CD4-positive, alpha-beta T cell treated with Interleukin-21 for 1 hour (primary cell): ENCODE measurements at places on chromosomes 16 and 17.

GRCh38 chr16:56999409-57000270 lies 10.3 kb downstream of the NLRC5 start:
- peak; percentile 68 for DNase-seq

GRCh38 chr17:45241328-45242028 lies 19.8 kb downstream of the FMNL1 start:
- DNase-seq: no peak

GRCh38 chr16:35201151-35201550 lies 1741.7 kb downstream of the TP53TG3F start:
- no peak for DNase-seq

DNA sequence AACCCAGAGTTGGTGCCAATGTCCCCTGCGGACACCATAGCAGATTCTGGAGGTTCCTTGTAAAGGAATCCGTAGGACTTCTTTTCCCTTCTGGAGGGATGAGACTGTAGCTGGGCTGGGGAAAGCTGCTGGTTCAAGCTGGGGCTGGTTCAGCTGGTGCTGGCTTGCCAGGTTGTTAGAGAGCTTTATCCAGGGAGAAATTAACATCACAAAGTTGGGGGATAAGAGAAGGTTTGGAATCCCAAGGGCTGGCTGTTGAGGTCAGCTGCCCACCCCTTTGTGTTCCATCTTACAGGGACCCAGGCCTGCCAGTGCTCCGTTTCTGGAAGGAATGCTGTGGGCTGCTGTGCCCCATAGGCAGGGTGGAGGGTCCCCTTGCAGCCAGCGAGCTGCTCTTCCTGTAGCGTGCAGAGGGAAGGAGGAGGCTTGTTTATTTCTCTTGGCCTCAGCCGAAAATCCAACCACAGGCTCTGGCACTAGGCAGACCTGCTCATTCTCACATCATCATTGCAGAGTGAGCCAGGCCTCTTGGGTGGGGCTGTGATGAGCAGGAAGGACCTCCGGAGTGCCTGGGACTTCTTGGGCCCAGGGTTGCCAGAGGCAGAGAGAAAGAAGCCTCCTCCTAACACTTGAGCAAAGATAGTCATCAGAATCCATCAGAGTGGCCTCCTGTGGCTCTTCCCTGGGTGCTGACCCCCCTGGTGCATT lies 251.1 kb downstream of the SEC14L1 start:
- no peak for DNase-seq

- no peak for DNase-seq
These were observed 26.0 kb downstream of the TBX4 start for GRCh38 chr17:61478026-61478789.

DNA sequence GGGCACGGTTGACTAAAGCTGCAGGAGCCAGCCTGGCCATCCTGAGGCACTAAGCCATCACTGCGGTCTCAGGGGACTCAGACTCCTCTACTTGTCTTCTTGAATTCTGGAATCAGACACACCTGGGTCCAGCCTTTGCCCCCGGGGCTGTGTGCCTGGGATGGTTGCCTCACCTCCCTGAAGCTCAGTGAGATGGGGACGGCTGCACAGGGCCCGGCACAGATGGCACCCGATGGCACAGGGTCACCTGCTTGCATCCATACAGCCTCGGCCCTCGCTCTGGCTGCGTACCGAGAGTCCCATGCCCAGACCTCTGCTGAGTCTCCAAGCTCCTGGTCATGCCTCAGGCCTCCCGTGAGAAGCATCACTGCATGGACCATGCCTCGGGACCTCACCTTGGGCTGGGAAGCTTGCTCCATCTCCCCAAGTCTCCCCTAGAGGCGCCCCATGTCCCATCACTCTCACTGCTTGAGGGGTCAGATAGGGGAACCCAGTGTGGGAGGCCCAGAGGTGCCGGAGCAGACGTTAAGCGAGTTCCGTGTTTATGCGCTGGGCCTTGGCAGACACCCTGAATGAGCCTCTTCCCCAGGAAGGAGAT lies 316.3 kb downstream of the SEC14L1 start:
- DNase-seq: peak; percentile 43

- no peak for DNase-seq
These were observed 33.1 kb upstream of the PITPNM3 start for GRCh38 chr17:6589266-6589946.

- DNase-seq: no peak
These were observed 4.9 kb downstream of the SOX9 start for GRCh38 chr17:72125742-72126141.

DNA sequence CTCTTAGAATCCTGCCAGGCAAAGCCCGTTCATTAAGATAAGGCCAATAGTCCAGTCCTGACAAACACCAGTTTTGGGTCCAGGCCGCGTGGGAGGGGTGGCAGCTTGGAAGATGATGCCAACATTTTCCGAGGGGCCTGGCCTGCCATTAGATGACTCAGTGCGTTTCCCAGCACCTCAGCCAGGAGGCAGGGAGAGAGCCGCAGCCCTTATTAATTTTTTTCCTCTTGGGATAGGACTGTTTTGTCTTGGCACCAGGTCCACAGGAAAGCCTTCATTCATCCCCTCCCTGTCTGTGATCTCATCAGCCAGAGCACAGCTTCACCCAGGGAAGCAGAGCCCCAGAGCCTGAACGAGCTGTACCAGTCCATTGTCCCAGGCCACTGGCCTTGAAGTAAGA lies 4.7 kb upstream of the NDEL1 start:
- no peak for DNase-seq

DNA sequence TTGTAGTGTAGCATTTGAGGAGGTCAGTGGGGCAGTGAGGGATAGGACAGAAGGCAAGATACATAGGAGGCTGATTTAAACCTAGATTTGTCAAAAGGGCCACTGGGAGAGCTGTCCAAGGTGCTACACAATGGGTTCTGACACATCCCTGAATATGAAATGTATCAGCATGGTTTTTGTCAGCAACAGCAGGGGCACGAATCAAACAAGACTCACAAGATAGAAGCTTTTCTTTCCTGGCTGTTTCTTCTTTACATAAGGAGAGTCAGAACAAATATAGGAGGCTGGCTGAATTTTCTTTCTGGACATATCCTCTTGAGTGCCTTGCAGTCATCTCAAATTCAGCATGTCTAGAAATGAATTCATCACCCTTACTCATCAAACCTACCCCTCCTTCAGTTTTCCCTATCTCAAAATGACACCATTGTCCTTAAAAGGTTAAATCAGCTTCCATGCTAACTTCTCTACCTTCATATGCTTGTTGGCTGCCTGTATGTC lies 130.5 kb downstream of the NPIPB5 start:
- no peak for DNase-seq

DNA sequence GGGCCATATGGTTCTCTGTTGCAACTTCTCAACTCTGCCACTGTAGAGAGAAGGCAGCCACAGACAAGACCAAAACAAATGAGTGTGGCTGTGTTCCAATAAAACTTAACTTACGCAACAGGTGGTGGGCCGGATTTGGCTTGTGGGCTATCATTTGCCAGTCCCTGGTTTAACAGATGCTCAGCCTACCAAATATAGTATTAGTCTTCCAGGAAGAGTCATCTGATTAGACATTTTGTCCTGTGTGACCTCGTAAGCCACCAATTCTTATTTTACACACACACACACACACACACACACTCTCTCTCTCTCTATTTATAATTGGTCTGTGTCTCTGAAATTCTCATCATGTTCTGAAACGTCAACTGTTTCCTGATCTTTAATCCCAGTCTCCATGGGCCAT lies 245.9 kb downstream of the XYLT1 start:
- peak; percentile 49 for DNase-seq

DNA sequence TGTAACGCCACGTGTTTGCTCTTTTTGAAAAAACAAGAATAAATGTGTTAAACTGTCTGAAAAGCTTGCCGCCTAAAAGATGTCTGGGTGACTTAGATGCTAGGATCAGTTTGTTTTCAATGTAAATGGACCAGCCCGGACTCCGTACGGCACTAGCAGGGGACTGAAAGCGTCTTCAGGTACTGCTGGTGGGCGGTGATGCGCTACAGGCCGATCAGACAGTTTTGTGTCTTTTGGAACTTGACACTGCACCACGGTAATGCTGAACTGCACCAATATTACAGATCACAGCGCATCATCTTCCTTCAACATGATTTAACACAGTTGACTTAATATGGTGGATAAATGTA lies 727 bp upstream of the MBTPS1 start:
- DNase-seq: no peak

DNA sequence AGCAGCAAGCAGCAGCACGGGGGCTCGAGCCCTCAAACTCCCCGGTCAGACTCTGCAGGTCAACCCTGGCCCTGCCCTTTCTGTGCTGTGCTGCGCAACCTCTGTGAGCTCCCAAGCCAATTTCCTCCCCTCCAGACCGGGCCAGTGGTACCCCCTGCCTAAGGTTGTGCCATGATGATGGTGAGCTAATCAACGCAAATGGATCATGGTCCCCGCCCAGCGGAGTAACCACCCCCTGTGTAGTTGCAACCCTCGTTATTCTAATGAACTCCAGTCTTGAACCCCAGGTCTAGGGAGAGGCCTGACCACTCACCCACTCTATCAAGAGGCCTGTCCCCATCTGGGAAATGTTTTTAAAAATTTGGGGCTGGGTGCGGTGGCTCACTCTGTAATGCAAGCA lies 201.8 kb upstream of the FOXF1 start:
- DNase-seq: no peak

DNA sequence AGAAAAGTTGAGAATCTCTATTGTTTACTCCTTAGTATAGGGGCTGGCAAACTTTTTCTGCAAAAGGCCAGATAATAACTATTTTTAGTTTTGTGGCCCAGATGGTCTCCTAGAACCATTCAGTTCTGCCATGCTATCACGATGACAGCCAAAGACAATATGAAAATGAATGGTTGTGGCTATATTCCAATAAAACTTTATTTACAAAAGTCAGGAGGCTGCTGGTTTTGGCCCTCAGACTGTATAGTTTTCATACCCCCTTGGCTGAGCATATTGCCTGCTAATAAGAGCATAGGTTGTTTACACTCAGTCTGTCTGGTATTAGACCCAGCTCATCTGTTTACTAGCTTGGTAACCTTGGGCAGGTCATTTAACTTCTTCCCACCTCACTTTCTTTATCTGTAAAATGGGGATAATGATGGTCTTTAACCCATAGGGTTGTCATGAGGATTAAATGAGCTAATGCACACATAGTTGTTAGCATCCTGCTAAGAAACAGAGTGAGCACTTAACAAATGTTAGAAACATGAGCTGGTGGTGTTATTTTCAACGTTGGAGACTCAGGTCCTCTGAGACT lies 156.3 kb downstream of the MSI2 start:
- no peak for DNase-seq

- no peak for DNase-seq
These were observed 21.4 kb downstream of the CD300LG start for GRCh38 chr17:43868226-43868994.

GRCh38 chr16:88005181-88005581 lies 53.9 kb downstream of the BANP start:
- no peak for DNase-seq

DNA sequence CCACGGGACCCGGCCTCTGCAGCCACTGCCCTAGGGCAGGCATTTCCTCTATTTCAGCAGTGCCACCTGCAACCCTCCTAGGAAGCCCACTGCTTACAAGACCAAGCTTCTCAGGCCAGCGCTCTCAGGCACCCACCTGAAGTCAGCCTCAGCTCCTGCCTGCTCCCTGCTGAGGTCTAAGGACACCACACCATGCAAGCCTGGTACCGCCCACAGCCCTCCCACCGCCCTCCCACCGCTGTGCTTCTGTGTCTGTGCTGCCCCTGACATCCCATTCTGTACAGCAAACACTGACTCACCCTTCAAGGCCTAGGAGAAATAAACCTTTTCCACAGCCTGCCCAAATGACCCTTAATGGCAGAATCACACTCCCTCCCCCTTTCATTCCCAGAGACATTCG lies 6.3 kb downstream of the CLUH start:
- DNase-seq: no peak

GRCh38 chr16:81729451-81729850 lies 49.6 kb upstream of the PLCG2 start:
- DNase-seq: no peak

DNA sequence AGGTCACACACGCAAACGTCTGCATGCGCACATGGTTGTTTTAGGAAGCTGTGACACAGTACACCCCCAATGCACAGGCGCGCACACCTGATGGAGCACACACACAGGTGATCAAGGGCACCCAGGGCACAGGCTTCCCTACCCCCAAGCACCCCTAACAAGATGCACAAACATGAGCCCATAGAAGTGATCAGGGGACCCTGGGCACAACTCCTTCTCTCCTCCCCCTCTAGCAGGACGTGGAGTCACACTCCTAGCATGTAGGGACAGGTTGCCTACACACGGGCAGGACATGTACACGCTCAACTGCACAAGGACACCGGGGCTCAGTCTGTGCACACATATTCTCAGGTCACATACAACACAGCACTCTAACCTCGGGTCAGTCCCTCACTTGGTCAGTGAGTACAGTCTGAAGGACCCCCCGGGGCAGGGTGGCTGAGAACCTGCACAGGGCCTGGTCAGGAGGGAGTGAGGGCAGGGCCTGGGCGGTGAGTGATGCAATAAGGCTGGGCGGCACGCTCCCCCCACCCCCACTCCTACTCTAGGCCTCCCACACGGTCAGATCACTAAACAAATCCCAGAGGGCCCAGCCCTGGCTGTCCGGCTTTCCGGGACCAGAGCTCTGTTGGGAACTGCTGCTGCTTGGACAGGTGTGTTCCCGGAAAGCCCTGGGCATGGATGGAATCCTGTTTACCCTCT lies 751 bp upstream of the DOC2B start:
- DNase-seq: no peak

DNA sequence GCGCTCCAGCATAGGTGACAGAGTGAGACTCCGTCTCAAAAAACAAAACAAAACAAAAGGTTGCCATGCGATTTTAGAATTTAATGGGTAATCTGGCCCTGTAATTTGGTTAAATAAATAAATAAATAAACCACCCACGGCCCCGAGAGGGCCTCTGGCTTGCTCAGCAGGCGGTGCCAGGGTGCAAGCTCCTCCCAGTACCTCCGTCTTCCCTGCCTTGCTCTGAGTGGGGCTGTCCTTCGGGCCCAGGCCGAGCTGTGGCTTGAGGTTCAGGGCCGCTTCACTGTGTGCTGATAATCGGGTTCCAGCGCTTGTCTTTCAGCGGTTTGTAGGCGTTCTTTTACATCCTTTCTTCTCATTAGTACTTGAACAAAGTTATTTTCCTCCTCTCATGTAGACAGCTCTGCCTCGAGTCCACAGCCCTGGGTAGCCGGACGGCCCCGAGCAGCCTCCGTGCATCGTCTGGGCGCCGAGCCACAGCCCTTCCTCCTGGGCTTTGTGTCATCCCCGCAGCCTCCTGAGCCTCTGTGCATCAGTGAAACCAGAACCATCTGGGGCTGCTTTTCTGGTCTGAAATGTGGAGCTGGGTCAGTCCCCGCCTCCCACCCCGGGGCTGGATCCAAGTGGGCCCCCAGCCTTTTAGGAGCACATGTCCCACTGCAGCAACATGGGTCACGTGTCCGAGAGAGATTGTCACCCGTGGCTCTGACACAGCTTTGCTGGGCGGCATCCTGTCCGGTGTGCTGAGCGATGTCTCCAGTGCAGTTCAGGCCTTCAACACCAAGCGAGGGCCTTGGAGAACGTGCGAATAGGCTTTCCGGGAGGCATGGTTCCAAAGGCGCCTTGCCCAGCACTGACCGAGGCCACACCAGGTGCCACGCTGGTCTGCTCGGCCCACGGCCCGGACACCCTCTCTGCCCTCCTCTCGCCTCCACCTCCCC lies 157.4 kb upstream of the CHMP6 start:
- no peak for DNase-seq
